ENCODE measurements at places on chromosomes 6 and 20. TPM values are rescaled to one million over a fixed set of nuclear protein-coding genes. Genes with fewer than 3 reads are reported as not detected.

- DNase-seq, result no peak
These were observed 18.7 kb downstream of the DEK start for GRCh38 chr6:18245642-18246041.

GRCh38 chr6:1600063-1600763 lies 9.5 kb upstream of the FOXC1 start:
- no peak for DNase-seq

DNA sequence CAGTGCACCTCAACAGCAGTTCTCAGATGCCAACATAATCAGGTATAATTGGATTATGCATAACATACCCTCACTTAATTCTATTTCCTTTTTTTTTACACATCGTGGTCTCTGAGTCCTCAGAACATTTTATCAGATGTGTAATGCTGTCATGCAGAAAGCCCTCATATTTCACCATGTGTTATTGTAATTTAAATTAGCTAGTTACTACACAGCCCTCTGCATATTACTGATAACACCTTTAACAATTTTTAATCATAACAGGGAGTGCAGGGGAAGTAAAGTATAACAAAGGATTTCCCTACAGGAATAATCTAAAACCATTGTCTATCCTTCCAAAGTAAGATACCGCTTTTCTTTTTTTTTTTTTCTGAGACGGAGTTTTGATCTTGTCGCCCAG lies 91.9 kb upstream of the CCDC28A start:
- DNase-seq, result no peak

- DNase-seq, result no peak
These were observed 6.7 kb upstream of the RBM38 start for GRCh38 chr20:57384486-57384885.

DNA sequence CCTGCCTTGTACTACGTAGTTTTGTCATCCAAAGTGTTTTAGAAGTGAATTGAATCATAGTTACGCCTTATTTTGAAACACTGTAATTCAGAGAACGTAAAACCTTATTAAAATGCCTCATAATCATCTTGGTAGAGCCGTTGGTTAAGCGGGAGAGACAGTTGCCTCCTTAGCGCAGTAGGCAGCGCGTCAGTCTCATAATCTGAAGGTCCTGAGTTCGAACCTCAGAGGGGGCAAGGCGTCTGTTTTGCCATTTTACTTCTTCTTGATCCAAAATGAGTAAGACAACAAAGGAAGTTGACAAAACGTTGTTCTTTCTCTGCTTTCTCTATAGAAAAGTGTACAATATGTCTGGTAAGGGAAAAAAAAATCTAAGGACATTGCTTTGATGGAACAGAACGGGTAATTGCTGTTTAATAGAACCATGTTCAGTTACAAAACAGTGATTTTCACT lies 20.7 kb upstream of the TRIM27 start:
- no peak for DNase-seq

- DNase-seq, result peak; percentile 75
These were observed 10.6 kb downstream of the NRN1 start for GRCh38 chr6:5995949-5996713.

GRCh38 chr6:111837007-111837406 lies 36.2 kb downstream of the FYN start:
- no peak for DNase-seq

- no peak for DNase-seq
These were observed 112.6 kb downstream of the CDYL start for GRCh38 chr6:4888841-4889240.

- no peak for DNase-seq
These were observed 13.2 kb upstream of the SSTR4 start for GRCh38 chr20:23021951-23022350.

- no peak for DNase-seq
These were observed 114.4 kb downstream of the SLC23A2 start for GRCh38 chr20:4886771-4887527.

- DNase-seq, result peak; percentile 75
These were observed 22.6 kb upstream of the RIN2 start for GRCh38 chr20:19735446-19735845.

GRCh38 chr20:61346996-61347395 lies 94.9 kb downstream of the CDH4 start:
- DNase-seq, result no peak

Gene TNFRSF6B
- 0.64 TPM for total RNA-seq

- no peak for DNase-seq
These were observed 279.3 kb upstream of the TCF21 start for GRCh38 chr6:133609415-133610226.

GRCh38 chr6:24296944-24297343 lies 60.9 kb downstream of the DCDC2 start:
- no peak for DNase-seq

Gene DACT2
- 0.92 TPM for total RNA-seq

GRCh38 chr6:28838634-28839442 lies 84.9 kb downstream of the TRIM27 start:
- peak; percentile 87 for DNase-seq

DNA sequence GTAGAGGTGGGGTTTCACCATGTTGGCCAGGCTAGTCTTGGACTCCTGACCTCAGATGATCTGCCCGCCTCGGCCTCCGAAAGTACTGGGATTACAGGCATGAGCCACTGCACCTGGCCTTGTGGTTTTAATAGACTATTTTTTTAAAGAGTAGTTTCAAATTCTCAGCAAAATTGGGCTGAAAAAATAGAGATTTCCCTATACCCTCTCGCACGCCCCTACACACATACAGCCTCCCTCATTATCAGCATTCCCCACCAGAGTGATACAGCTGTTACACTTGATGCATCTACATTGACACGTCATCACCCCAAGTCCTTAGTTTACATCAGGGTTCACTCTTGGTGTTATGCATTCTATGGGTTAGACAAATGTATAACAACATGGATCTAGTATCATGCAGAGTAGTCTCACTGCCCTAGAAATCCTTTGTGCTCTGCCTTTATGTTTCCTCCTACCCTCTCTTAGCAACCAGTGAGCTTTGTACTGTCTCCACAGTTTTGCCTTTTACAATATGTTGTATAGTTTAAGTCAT lies 103.6 kb downstream of the CDYL start:
- no peak for DNase-seq

All from left ventricle myocardium superior (tissue), 1 donor.